Renal cortex interstitium (tissue), 15 donors: ENCODE measurements at places on chromosomes 7 and 10. TPM values are rescaled to one million over a fixed set of nuclear protein-coding genes. Genes with fewer than 3 reads are reported as not detected.

HOXA13 gene
- polyA plus RNA-seq = 0.01 TPM

- DNase-seq = no peak
Observed at GRCh38 chr10:59085711-59086502, 90.5 kb upstream of the PHYHIPL start.

DNA sequence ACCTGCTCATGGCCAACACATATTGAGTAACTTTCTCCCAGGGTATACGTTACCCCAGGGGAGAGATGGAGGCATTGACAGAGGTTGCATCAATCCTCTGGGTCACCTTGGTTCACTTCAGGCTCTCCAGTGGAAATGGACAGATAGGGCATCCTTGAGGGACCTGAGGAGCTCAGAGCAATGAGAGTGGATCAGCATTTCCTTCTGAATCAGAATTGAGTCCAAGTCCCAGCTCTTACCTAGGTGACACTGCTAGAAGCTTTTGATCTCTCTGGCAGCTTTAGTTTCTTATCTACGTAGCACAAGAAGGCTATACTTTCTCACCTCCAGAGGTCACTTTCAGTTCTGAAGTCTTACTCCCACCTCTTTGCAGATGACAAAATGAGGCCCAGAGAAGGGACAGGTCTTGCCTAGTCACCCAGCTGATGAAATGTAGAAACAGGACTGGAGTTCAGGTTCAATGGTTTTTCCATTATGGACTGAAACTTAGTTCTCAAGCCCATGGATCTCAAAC is 35.2 kb downstream of the PANK1 start:
- DNase-seq = no peak

DNA sequence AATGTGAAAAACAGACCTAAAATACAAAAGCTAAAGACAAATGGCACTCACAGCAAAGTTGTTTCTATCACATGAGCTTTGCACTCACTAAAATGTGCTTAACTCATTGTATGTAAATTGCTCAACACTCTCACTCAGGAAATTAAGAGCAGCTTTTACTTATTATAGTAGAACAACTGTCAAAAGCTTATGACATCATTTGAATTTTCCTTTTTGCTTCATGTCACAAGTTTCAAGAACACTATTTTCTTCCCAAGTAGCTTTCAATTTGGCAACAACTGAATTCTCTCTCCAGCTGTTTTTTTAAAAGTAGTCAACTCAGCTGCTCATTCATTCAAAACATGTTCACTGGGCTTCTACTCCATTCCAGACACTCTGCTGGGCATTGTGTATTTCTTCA is 46.9 kb downstream of the ATE1 start:
- no peak for DNase-seq

- peak; percentile 47 for DNase-seq
Observed at GRCh38 chr10:18822156-18822555, 162.9 kb downstream of the ARL5B start.

DNA sequence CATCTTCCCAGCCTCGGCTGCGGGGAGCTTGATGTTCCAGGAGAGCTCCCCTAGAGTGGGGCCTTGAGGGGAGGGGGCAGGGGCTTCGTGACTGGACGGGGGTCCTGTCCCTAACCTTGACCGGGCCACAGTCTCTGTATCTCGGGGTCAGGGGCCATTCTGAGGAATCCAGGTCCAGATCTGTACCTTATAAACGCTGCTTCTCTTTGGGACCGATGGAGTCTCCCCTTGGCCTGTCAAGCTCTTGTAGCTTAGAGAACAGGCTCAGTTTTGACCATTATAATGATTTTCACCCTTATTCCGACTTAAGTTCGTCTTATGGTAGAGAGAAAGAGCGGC is 831 bp downstream of the ZKSCAN5 start:
- DNase-seq = no peak

DNA sequence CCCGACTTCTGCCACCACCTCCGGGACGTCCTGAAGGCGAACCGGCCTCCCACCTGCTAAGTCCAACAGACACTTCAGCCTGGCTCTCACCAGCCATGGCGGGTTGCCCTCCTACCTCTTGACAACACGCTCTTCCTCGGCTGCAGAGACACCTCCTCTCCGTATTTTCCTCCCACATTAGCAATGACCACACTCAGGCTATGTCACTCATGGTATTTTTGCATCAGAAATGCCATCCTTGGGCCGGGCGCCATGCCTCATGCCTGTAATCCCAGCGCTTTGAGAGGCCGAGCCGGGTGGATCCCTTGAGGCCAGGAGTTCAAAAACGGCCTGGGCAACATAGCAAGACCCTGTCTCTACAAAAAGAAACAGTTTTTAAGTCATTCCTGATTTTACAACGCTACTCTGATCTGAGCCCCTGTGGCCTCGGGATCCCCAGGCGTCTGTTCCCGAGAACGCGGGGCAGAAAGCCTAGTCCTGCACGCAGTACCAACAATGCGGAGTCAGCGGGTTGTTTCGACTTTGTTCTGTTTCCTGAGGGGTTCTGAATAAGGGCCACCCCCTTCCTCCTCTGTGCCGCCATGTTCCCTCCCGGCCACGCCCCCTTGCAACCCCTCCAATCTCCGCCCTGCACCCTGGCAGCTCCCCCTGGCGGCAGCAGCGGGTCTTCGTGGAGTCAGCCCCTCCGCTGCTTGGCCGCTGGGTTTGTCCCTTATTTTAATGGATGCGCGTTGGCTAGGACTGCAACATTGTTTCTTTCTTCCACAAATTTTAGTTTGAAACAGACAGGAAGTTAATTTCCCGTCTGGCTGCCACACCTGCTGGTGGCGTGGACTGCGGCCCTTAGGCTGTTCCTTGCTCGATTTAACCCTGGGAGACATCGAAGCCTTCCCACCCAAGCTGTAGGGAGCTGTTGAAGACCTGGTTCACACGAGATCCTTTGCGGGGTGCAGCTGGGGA is 9.7 kb upstream of the ZFAND2A start:
- DNase-seq = no peak

DNA sequence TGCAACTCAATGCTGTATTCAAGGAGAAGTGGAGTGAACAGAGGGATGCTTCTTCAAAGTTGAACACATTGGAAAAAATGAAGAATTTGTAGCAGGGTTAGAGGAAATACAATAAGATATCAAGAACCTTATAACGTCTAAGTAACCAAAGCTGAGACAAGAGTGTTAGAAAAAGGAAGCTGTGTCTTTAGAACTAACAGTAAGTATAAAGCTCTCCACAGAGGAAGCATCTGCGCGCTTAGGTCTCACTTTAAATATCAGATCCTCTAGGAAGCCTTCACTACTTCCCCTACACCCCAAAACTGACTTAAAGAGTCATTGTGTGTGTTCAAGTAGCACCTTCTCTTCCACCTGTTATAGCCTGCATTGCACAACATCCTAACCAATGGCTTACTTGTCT is 43.0 kb downstream of the CH25H start:
- DNase-seq = no peak

GRCh38 chr7:26293569-26294308 is 2.1 kb downstream of the SNX10 start:
- DNase-seq = no peak

- no peak for DNase-seq
Observed at GRCh38 chr7:44587843-44588711, 6.0 kb upstream of the TMED4 start.

ARMS2 gene
- polyA plus RNA-seq = 0.31 TPM

- DNase-seq = no peak
Observed at GRCh38 chr7:30921540-30922401, 10.1 kb downstream of the AQP1 start.

AGBL3 gene
- polyA plus RNA-seq = 9.1 TPM

DNA sequence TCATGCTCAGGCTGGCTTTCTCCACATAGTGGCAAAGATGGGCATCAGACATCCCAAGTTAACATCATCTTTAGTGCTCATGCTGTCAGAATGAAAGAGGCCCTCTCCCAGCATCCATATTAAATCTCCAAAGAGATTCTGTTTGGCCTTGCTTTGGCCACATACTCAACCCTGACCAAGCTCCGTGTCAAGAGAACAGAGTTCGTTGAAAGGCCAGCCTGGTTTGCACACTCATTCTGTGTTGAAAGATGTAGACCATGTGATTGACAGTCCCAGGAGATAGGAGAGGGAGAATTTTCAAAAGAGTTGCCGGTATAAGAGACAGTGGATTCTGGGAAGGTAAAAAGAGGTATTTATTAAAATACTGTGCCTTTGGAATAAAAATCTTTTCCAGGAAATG is 19.7 kb downstream of the MET start:
- DNase-seq = no peak

- DNase-seq = no peak
Observed at GRCh38 chr7:7434329-7434728, 101.3 kb downstream of the COL28A1 start.

DNA sequence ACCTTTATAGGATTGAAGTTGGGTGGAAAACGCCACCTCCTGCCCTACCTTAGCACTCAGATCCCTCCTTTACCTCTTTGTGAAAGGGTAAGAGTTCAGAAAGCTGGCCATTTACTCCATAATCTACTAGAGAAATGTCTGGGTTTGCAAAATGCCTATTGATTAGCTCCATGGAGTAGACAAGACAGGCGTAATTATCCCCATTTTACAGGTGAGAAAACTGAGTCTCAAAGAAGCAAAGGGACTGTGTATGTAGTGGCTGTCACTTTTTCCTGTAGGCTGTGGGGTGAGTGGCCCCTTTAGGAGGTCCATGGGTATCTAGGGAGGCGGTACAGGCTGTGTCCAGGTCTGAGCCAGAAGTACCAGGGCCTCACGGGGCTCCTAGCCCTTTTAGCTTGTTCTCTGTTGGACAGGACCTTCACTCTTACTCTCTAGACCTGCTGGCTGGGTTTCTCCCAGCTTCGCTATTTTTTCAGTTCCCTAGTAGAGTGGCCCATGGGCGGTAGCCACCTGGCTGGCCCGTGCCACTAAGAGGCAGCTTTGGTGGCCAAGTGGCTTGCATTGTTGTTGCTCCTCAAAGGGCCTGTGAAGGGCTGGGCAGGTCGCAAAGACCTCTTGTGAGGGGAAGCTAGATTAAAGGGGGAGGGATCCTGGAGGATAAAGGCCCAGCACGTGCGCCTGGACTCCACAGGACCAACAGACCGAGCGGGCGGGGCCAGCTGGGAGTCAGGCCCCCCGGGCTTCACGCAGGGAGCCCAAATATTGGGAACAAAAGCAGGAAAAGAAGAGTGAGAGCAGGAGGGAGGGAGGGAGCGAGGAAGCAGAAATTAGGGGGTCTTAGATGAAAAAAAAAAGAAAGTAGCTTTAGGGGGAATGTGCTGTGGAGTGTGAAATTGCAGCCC is 4.7 kb upstream of the PAX2 start:
- no peak for DNase-seq

DNA sequence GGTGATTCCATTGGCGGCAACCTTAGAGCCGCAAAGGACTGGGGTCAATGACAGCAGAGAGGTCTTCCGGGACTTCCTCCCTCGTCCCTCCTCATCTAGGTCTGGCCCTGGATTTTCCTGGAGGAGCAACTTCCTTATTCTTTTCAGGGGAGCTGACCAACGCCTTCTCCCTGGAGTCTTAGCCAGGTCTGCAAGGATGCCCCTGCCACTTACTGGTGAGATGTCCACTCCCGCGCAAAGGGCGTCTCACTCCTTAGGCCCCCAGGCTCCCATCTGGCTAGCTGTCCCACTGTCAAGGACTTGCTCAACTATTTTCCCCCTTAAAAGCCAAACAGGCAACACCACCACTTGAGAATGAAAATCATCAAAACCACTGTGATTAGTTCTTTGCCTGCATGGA is 42.0 kb upstream of the NMT2 start:
- DNase-seq = no peak
